ACHN (cell line): ENCODE measurements at places on chromosomes 1 and 21.

DNA sequence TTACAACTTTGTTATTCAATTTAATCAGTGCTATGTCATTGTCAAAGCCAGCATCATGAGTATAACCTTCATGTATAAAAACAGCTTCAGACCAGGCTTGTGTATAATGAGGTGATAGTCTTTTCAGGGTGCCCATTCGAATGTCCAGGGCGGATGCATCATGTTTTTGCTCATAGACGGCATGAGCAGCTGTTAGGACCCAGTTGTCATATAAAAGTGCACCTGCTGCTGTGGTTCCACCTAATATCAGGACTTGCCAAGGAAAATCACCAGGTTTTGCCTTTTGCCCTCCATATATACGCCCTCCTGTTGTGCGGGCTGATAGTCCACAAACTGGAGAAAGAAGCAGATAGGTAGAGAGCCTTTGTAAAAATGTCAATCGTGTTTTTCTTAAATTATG lies 14.9 kb downstream of the TARDBP start:
- DNase-seq: no peak

DNA sequence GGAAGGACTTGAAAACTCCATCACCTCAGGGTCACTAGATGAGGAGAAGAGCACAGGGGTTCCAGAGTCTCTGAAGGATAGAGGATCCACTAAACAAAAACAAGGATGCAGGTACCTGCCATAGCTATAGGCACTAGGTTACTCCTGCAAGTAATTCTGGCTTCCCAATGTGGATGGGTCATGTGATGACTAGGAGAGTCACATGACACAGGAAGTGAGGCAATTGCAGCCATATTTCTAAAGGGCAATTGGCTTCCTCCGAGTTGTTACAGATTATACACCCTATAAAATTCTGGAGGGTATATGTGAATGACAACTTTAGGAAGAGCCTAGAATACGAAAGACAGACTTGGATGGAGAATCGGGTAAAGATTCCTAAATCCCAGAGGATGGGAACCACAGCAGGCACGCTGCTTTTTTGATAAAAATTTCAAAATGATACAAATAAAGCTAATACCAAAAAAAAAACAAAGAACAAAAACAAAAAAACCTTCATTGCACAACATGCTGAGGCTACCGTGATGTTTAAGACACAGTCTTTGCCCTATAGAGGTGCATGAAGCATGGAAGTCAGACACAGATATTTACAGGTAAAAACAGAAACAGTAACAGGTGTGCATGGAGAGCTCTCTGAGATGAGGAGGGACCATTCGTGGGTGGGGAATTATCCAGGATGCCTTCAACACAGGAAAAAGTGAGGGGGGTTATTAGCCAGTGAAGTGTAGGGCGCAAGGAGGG lies 10.5 kb downstream of the MTX1 start:
- DNase-seq: peak; percentile 37

- no peak for DNase-seq
Measured at GRCh38 chr21:17461014-17461413, 51.8 kb upstream of the CXADR start.

GRCh38 chr1:20233866-20234265 lies 47.5 kb upstream of the PLA2G2C start:
- DNase-seq: no peak

- no peak for DNase-seq
Measured at GRCh38 chr1:93768380-93768863, 86.8 kb upstream of the BCAR3 start.

DNA sequence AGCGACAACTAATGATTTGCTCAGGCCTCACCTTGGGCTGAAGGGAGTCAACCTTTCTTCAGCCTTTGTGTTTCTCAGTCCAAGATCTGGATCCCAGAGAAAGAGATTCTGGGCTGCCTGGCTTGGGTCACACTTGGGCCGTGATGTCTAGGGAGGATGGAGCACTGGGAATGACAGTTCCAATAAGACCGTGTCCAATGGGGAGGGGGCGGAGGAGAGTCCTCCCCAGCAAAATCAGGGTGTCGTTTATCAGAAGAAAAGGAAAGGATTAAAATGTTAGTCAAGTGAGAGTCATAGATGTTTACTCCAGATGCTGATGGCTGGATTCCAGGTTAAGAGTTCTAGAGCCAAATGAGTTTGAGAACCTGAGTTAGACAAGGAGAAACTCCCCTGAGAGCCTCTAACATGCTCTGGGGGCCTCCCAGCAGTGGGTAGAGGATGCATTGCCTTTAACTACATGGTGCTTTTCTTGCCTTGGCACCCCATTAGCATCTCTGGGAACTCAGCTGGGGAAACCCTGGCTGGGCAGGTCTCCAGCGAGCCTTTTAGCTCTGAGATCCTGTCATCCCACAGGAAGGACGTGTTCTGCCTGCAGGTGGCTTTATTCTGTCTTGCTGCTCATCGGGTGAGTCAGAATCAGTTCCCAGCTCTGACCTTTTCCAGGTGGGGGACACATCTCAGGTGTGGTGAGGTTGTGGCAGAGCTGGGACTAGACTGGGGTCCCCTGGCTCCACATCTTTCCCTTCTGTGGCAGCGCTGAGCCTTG lies 22.2 kb downstream of the NIPAL3 start:
- no peak for DNase-seq

GRCh38 chr1:53401813-53402745 lies 57.1 kb upstream of the DMRTB1 start:
- DNase-seq: no peak

- DNase-seq: no peak
Measured at GRCh38 chr1:205879974-205880373, 30.0 kb upstream of the PM20D1 start.
